ENCODE measurements at places on chromosomes 7 and 10.

GRCh38 chr7:37816922-37817590, 31.3 kb upstream of the NME8 start:
- DNase-seq, result no peak

DNA sequence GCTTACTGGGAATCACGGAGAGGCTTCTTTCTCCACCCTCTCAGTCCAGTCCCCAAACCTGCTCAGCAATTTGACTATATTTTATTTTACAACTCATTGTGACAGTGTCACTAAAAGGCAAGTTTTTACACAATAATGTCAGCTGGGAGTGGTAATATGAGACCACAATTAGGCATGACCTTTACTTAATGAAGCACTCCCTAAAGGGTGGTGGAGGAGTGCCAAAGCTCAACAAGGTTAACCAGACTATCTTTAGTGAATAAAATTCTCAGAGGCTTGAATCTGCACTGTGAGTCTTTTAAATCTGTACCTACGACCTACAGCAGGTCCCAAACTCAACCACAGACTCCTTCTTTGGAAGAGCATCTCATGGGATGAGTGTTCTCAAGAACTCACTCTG, 215.6 kb downstream of the TAX1BP1 start:
- no peak for DNase-seq

DNA sequence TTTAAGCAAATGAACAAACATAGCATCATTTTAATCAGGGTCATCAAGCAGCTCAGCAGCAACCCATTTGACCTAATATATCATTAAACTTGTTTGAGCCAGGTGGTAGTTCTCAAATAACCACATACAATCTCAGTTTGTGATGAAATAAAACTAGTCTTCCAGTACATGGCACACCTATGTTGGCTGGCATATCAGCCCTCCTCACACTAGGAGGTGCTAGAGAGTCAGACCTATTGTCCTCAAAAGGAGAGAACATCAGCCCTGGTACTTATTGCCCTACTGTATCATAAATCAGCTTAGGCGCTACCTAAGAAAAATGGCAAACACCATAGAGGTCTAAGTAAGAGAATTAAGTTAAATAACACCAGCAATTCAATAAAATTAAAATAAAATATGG, 81.7 kb downstream of the CABCOCO1 start:
- DNase-seq, result no peak

GRCh38 chr7:921581-922333, 32.7 kb downstream of the ADAP1 start:
- DNase-seq, result no peak

GRCh38 chr10:21289271-21289670, 236.2 kb downstream of the SKIDA1 start:
- no peak for DNase-seq

DNA sequence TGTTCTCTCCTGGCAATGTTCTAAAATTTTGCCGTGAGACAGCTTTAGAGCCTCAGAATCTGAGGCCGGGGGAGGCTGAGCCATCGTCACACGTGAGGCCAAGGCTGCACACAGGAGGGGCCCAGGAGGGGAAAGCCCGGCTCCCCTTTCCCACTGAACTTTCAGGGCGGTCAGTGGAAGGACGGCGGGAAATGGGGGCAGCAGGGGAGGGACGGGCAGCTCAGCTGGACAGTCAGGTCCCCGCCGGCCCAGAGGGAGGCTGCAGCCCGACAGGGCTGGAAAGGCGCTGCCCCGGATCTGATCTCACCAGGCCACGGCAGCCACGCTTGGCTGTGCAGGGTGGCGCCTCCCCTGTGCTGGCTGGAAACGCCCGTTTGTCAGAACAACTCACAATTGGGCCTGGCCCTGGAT, 43.3 kb upstream of the ADGRA1 start:
- DNase-seq, result no peak

DNA sequence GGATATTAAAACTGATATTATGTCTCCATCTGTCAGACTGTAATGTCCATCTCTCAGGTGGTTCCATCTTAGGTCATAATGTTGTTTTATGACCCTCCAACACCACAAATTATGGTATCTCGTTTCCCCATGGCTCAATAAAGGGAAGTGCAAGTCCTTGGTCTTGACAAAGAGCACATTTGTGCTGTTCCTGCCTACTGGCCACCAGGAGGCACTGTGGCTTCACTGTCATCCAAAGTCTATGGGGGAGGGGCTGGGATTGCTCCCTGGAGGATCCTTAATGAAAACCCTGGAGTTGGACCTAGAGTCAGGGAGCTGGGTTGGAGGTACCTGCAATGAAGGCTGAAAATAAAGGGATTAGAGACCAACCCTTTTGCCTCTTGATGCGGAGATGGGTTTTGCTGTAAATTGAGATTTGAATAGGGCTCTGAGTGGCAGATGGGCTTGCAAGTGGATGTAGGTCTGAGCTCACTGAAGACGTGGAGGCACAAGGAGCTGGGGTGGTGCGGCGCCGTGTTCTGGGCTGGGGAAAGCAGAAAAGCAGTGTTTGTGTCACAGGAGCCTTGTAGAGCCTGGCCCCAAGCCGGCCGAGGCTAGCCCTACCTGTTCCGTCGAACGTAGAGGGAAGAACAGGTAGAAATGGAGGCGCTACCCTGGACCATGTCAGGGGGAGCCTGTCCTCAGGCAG, 180.5 kb upstream of the PRSS58 start:
- DNase-seq, result no peak

DNA sequence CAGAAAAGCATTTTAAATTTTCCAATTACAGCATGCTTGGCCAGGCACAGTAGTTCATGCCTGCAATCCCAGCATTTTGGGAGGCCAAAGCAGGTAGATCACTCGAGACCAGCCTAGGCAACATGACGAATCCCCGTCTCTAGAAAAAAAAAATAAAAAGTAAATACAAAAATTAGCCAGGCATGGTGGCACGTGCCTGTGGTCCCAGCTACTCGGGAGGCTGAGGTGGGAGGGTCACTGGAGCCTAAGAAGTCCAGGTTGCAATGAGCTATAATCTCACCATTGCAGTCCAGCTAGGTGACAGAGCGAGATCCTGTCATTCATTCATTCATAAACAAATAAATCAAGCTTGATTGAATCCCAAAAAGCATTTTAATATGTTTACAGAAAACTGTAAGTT, 234.9 kb downstream of the PARD3 start:
- no peak for DNase-seq

GRCh38 chr7:69906283-69906995, 308.2 kb downstream of the AUTS2 start:
- no peak for DNase-seq

GRCh38 chr7:26398427-26398755, 106.7 kb downstream of the SNX10 start:
- DNase-seq, result no peak

DNA sequence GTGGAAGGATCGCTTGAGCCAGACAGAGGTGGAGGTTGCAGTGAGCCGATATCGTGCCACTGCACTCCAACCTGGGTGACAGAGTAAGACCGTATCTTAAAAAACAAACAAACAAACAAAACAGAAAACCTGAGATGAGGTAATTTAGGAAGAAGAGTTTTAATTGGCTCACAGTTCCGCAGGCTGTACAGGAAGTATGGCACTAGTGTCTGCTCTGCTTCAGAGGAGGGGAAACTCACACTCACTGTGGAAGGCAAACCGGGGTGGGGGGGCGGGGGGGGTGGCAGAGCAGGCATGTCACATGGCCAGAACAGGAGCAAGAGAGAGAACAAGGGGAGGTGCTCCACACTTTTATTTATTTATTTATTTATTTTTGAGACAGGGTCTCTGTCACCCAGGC, 5.1 kb downstream of the UBE2D4 start:
- no peak for DNase-seq

DNA sequence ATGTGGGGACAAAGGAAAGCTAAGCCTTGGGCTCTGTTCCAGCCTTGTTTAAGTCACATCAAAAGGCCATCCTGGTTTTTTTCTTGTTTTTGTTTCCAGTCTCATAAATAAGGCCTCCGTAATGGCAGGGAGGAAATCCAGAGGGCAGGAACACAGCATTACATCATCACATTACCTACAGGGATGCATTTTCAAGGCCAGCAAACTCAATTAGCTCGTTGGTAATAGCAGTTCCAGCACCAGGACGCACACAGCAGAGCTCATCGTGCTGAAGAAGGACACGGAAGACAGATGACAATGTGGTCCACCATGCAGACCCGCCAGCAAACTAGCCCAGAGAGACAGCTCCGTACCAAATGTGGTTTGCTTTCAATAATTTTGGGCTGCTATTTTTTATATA, 1209.2 kb downstream of the TYW1 start:
- DNase-seq, result no peak

DNA sequence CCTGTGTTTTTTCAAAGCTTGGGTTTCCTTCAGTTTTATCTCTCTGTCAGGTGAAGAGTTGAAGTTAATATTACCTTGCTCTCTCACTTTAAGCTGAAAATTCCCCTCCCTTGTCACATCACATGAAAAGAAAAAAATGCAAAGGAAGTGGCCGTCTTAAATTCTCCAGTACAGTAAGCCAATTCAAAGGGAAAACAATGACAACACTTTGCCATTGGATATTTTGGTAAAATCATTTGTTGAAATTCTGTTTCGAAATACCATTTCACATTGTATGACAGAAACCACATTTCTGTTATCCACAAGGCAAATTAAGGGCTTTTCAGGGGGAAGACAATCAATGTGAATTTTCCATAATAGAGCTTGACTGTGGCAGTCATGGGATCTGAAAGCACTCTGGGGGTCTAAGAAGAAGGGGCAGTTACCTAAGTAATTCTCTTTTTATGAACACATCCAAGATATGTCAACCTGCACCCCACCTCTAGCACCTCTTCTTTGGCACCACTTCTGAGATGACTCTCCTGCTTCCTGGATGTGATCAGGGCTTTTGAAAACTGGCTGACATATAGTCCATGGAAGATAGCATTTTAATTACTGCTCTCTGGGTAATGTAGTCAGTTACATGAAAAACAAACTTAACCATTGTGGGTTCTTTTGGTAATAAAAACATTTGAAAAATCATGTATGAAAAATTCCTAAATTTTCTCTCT, 63.8 kb downstream of the ENTPD1 start:
- no peak for DNase-seq

GRCh38 chr7:131652934-131653333, 96.5 kb upstream of the PODXL start:
- DNase-seq, result no peak

GRCh38 chr10:52383088-52383487, 69.0 kb downstream of the DKK1 start:
- DNase-seq, result no peak

DNA sequence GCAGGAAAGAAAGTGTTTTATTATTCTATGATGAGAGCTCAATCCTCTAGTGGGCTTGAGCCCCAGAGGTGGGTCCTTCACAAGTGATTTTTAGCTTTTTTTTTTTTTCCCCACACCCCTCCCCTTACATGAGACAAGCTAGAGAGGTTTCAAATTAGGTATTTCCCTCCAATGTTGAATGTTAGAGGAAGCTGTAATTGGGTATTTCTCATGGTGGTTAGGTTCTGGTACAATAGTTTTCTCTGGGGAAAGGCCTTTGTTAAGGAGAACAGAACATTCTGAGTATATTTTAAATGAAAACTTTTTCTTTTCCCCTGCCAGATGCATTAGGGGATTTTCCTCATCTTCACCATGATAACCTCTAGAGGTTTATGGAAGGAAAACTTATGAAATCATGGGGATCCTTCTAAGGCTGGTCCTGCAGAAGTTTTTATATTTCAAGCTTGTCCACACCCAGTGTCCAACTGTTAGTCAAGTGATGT, 1039.7 kb downstream of the NRG3 start:
- no peak for DNase-seq
